ENCODE measurements at places on chromosomes 13 and 19.

GRCh38 chr13:75194717-75195462, 287.1 kb downstream of the TBC1D4 start:
- no peak for DNase-seq

DNA sequence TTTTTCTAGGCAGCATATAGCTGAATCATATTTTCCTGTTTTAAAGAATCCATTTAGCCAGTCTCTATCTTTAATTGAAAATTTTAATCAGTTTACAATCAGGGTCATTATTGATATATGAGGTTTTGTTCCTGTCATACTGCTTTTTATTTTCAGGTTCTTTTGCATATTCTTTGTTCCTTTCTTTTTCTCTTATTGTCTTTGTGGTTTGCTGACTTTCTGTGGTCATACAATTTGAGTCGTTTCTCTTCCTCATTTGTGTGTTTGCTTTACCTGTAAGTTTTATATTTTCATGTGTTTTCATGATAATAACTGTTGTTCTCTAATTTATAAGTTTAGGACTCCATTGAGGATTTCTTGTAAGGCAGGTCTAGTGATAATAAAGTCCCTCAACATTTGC, 812.6 kb downstream of the DACH1 start:
- no peak for DNase-seq

DNA sequence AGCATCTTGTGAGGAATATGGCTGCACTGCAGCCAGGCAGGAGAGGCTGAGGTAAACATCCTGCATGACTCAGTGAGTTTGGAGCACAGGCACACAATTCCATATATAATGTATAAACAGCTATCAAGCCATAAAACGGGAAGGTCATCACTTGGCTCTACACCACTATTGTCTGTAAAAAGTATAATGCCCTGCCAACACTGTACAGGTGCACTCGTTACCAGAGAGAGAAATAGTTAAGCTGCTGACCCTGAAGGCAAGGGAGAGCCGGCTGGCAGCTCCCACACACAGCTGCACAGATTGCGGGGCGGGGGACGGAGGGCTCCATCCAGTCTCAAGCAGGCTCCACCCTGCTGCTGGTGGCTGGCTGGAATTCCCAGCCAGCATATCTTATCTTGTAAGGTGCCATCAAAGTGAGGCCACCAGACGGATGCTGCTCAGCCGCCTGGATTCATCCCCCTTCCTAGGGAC, 668.1 kb downstream of the SLITRK5 start:
- no peak for DNase-seq

DNA sequence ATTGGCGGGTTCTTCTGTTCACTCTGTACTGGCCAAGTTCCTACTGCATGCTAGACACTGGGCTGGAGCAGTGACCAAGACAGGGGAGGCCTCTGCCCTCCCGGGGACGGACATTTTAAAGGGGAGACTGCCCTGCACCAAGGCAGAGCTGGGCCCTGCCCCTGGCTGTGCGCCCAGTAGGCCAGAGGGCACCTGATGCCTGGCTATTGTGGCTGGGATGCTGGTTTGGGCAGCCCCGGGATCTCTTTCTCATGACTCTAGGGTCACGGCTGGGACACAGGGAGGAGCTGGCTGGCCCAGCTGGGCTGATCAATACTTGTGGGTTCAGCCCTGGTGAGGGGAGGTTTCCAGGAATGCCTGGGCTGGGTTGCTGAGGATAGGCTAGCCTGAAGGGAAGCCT, 17.7 kb downstream of the LIPE start:
- no peak for DNase-seq

DNA sequence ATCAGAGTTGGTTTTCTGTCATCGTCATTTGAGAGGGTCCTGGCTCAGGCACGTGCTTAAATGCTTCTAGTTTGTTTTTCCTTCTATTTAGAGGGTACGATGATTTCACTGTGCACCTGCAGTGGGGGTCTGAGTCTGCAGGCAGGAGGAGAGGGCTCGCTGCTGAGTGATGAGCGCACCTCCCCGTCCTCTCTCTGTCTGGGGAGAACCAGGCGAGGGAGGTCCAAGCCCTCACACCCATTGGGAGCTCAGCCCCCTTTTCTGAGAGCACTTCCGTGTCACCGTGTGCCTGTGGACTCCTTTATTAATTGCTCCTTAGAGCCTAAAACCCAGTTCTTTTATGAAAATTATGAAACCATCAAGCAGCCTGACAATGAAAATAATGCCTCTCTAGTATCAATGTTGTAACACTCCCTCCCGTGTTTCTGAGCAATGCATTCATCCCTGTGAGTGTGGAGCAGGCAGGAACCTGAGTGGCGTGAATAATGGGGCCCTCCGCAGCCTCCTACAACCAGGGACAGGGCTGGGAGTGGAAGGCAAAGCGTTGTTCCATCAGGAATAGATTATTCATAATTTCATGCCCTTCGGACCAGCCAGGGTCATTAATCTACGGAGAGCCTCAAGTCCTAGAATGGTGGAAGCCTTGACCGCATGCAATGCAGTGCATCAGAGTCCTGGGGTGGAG, 191.6 kb downstream of the UQCRFS1 start:
- no peak for DNase-seq

DNA sequence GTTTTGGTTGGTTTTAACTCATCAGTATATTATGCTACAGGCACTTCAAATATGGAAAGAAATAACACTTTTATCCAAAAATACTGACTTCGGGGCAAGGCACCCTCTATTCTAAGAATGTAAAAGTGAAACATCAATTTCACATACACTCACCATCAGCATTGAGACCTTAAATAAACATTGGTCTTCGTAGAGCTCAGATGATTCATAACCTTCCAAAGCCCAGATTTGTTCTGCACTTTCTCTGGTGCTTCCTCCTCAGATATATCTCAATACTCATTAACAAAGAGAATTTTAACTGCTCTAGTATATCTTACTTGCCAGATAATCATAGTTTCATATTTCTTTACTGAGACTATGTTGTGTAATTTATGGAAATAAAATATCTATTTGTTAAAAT, 794.3 kb downstream of the LIG4 start:
- no peak for DNase-seq

DNA sequence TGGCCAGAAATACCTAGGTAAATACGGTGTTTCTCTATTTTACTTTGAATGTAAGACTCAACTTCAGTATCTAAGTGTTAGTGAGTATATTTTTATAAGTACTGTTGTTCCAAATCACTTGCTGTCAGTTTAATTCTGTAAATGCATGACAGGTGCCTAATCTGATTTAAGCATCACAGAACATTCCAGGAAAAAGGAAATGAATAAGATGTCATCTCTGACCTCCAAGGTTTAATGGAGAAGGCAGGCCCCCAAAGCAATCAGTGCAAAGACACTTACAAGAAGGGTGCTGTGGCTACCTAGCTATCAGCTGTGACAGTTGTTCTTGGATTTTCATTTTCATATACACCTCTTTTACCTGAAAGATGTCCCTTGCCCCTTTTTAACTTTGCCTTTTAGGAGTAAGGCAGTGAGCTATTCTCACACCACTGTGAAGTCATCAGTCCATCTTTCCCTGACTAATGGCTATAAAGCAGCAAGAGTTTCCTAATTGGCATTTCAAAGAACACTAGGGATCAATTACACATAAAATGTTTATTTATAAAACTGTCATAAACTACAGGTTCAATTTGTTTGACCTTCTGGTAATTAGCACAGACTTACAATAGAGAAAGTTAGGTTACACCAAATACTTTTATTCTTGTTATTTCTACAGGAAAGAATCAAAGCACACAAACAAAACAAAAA, 427.6 kb downstream of the SPRY2 start:
- DNase-seq = no peak

DNA sequence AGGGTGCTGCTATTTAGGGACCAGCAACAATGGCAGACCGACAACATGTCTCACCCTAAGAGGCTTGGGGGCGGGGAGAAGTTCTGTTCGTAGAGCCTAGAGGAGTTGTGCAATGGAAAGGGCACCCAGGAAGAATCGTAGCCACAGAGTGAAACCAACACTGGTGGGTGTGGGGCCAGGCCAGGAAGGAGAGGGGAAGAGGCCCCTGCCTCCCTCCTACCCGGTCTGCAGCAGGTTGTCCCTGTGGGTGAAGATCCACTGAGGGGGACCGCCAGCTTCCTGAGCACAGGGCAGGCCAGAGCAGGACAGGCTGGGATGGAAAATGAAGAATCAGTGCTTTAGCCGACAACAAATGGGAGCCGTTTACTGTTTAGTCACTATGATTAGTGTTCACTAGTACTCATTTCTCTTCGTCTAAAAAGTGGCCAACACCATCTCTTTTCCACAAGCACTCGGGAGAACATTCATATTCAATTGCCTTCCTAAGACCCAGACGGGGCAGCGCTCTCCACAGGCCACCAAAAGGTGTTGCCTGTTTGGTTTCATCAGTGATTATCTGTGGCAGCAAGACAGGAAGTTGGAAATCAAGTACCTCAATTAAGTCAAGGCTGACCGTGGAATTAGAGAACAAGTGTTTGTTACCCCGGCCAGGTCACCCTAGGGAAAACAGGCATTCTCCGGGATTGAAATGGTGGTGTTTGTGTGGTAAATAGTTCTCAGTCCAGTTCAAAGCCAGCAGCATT, 1.1 kb upstream of the ATP11A start:
- DNase-seq = no peak

- no peak for DNase-seq
Observed at GRCh38 chr13:93740334-93740733, 513.7 kb downstream of the GPC6 start.

- no peak for DNase-seq
Observed at GRCh38 chr13:41842036-41842620, 118.8 kb downstream of the VWA8 start.

- no peak for DNase-seq
Observed at GRCh38 chr19:38245826-38246498, 10.2 kb downstream of the PPP1R14A start.

DNA sequence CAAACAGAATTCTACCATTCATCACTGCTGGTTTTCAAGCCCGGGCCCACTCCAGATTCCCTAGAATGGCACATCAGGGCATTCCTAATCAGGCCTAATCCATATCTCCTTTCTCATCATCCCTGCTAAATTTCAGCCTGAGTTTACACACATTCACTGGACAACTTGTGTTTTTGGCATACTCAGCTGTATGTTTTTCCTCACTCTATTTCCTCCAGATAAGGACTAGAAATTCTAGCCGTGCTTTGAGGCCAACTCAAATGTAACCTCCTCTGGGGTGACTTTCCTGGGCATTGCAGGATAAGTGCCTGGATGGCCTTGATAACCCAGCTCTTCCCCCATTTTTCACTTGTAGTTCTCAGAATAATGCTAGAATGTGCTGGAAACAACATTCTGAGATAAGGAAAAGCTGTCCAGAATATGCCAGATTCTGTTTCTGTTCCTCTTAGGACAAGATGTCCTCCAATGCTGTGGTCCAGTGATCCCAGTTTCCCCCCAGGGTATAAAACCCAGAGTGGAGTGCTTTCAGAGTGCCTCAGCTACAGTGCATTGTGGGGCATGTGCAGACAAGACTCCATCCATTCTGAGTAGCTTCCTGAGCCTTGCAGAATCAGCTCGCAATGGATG, 66.9 kb upstream of the CLDN10 start:
- no peak for DNase-seq

GRCh38 chr19:518598-519231, 11.4 kb downstream of the TPGS1 start:
- no peak for DNase-seq

DNA sequence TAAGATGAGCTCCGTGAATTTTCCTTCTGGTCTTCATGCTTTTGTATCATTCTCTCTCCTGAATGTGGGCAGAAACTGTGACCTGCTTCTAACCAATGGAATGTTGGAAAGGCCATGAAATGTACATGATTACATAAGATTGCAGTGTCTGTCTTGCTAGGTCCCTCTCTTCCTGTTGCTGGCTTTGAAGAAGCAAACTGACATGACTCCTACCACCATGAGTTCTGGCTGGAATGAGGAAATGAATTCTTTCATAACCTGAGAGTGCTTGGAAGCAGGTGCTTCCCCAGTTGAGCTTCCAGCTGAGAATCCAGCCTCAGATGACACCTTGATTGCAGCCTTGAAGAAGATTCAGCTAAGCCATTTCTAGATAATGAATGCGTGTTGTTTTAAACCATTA, 275.0 kb upstream of the MIR17HG start:
- DNase-seq = no peak

GRCh38 chr13:77836423-77836822, 82.2 kb downstream of the EDNRB start:
- no peak for DNase-seq

DNA sequence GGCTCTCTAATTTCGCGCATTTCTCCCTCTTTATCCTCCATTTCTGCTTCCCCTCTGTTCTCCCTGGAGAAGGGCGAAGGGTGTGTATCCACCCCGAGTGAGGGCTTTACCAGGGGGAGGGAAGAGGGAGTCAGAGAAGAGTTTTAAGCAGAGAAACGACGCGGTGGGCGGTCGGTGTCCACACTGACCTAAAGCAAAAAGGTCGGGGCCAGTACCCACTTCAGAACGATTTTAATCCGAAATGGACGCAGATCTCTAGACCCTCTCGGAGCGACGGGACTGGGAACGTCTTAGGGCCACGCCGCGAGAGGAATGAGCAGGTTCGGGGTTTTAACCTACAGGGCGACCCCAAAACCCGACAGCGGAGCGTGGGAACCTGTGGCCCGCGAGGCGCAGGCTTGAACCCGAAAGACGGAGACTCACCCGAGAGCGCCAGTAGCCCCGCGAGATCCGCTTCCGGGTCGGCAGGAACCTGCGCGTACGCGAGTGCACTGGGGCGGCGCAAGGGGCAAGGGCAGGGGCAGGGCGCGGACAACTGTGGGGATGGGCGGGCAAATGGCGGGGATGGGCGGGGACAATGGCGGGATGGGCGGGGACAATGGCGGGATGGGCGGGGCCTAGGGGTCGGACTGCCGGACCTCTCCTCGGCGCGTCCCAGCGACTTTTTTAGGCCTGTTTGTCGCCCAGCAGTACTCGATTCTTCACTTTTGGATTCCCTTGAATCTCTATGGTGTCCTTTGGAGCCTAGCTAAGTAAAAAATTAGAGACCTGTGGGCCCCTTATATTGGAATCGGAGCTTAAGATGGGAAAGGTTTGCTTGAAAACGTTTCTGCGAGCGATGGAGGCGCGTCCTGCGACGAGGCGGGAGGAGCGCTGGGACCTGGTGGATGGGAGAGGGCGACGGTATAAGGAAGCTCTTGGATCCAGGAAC, at the start of gene ZNF677:
TSS of gene ZNF677 (minus strand) at position 463 of the 931 bp plus-strand sequence. CDS start 3,323 bp downstream, outside the sequence.
- no peak for DNase-seq

GRCh38 chr13:114059946-114060860, 72.2 kb downstream of the RASA3 start:
- no peak for DNase-seq

DNA sequence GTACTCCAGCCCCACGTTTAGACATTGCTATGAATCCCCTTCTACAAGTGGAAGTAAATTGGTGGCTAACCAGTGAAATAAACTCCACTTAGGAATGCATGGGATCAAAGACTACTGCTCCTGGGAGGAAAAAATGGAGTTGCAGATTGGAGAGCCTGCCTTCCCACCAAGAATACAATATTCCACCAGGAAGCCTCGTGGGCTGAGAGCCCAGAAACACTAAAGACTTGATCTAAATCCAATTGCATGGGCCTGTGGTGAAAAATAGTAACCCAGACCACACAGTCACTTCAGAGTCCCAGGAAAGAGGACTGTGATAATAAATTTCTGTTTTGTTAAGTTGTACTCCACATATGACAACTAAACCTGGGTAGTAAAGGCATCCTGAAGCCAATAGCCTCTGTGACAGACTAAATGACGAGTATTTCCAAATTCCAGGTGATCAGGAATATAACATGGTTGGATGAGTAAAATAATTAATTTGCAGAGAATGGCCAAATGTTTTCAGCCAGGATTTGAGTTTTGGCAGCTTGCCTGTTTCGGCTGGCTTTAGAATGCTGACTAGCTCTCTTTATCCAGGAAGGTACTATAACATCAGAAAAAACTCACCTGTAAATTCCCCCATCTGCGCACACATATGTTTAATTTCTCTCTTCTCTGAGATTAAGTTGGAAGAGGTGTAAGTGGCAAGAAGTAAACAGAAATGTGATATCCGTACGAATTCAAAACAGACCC, 480.3 kb downstream of the LIG4 start:
- DNase-seq = no peak

All from LoVo (cell line).